ENCODE measurements at places on chromosomes 1 and 21.

- peak; percentile 46 for DNase-seq
These were observed 2.5 kb upstream of the CERS2 start for GRCh38 chr1:150976879-150977694.

- DNase-seq, result no peak
These were observed 21.8 kb downstream of the RGS13 start for GRCh38 chr1:192657760-192658159.

- DNase-seq, result peak; percentile 11
These were observed 1023.2 kb downstream of the KCNT2 start for GRCh38 chr1:195584870-195585624.

- DNase-seq, result no peak
These were observed 100.4 kb downstream of the AJAP1 start for GRCh38 chr1:4754816-4755215.

- DNase-seq, result peak; percentile 31
These were observed at the start of gene SYT14 for GRCh38 chr1:209937996-209938959. SYT14 (plus strand) TSS chr1:209938217; CDS start chr1:209938265, 48 bp downstream.

DNA sequence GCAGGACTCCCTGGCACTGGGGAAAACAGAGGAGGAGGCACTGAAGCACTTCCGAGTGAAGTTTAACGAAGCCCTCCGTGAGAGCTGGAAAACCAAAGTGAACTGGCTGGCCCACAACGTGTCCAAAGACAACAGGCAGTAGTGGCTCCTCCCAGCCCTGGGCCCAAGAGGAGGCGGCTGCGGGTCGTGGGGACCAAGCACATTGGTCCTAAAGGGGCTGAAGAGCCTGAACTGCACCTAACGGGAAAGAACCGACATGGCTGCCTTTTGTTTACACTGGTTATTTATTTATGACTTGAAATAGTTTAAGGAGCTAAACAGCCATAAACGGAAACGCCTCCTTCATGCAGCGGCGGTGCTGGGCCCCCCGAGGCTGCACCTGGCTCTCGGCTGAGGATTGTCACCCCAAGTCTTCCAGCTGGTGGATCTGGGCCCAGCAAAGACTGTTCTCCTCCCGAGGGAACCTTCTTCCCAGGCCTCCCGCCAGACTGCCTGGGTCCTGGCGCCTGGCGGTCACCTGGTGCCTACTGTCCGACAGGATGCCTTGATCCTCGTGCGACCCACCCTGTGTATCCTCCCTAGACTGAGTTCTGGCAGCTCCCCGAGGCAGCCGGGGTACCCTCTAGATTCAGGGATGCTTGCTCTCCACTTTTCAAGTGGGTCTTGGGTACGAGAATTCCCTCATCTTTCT is 75.5 kb downstream of the PIK3CD start:
- DNase-seq, result no peak

GRCh38 chr1:9093581-9093980 is 24.1 kb upstream of the SLC2A5 start:
- DNase-seq, result no peak

- no peak for DNase-seq
These were observed 36.0 kb upstream of the GPR157 start for GRCh38 chr1:9164919-9165318.

DNA sequence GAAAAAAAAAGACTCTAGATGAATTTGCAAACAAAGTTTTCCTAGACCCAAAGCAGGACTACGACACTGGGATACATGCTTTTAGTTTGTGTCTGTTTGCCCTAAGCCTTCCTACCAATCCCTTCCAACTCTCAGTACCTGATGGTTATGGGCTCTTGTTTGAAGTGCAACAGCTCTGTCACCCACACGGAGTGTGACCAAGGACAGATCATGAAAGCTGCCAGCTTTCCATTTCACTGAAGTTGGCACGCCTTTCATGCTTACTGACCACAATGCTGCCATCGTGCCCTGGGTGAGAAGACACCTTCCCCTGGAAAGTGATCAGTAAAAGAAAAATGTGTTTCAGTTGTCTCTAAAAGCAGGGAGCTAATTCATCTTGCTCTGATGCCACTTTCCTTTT is 312.5 kb upstream of the PTBP2 start:
- no peak for DNase-seq

DNA sequence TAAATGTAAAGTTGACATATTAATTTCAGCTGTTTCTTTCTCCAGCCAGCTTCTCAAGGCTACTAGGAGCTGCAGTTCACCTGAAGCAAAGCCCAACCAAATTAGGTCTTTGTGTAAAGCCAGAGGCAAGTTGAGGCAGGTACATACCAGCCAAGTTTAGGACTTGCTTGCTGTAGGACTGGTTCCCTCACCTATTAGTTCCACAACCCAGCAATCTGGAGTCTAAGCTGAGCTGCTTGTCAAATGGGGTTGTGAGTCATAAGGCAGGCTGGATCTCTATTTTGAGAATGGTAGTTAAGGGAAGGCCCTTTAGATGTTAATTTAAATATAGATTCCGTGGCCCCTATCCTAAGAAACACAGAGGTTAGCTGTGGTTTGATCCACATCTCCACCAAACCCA is 7.6 kb upstream of the FLG2 start:
- DNase-seq, result no peak

GRCh38 chr1:204074274-204075138 is 1.6 kb downstream of the SOX13 start:
- peak; percentile 62 for DNase-seq

- DNase-seq, result no peak
These were observed 372.4 kb upstream of the PROX1 start for GRCh38 chr1:213615226-213615916.

DNA sequence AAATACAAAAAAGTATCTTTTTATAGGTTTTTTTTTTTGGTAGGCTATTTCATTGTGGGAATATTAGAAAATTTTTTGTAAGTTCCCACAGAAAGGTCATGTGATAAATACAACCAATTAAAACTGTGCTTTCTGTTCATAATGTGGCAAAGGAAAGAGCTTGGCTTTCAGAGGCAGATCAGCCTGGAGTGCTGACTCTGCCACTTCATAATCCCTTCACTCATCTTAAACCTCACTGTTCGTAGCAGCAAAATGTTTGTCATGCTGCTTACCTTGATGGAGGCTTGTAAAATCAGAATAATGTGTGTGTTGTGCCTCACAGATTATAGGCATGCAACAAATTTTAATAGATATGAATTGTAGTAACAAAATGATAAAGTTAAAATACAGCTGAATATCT is 176.8 kb downstream of the ZP4 start:
- no peak for DNase-seq
